ENCODE measurements at places on chromosomes 7 and 10.
A peak's percentile ranks its signal among the peaks of the same experiment; 100 is the strongest.

DNA sequence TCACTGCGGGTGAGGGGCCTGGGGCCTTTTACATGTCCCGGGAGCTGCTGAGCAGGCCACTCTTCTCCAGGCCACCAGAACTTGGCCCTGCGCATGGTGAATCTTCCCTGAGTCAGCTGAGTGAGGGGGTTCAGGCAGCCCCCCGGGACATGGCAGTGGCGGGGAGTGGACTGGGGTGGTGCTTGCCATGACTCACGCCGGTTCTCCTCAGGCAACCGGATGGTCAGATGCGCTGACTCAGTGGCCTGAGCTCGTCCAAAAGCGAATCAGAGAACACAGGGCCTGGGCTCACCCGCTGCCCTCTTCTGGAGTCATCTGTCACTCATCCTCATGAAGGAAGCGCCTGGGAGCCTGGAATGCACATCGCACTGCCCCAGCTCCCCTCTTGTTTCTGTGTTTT, 33.5 kb downstream of the HTRA1 start:
- no peak for DNase-seq

- no peak for DNase-seq
Measured at GRCh38 chr10:14200698-14201544, 129.8 kb downstream of the FRMD4A start.

DNA sequence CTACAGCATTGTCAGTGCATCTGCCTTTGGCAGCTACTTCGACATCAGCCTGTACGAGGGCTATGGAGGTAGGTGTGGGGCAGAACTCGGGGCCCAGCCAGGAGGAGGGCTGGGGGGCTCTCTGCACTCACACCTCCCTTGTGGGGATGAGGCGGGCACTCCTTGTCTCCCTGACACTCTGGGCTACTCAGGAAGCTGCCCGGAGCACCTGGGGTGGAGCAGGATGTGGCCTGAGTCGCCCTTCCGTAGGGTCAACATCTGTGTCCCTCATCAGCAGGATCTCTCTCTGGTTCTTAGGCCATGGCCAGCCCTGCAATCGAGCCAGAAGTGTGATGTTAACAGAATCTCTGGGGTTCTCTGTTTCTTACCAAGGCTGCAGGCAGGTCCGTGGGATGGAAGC, 40.2 kb downstream of the C10orf105 start:
- DNase-seq: no peak

DNA sequence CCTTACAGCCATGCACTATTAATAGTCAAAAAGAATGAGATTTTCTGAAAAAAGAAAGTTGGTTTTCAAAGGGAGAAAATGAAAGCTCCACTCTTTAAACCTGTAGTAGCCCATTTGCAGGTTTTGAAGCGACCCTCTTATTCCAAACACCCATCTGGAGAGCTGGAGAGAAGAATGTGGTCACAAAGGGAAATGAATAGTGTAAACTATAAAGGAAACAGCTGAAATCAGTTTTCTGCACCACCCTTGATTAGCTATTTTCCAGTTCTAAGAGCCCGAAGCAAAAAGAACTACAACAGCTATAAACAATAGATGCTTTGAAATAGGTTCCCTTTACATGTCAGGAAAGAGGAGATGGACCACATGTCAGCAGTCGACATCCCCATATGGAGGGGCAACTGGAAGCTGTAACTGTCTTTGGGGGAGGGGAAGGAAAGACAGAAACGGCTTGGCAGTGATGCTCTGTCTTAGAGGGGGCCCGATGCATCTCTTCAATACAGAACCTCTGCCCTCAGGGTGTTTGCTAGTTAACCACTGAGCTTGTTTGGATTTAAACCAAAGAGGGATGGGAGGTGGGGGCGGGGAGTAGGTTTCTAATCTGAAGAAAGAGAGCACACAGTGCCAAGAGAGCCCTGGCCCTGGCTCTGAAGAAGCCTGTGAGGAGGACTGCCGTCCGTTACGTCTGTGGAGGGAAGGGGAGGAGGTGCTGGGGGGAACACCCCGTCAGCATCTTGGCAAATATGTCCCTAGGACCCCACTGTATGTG, 55.3 kb downstream of the CPVL start:
- DNase-seq: peak; percentile 88

DNA sequence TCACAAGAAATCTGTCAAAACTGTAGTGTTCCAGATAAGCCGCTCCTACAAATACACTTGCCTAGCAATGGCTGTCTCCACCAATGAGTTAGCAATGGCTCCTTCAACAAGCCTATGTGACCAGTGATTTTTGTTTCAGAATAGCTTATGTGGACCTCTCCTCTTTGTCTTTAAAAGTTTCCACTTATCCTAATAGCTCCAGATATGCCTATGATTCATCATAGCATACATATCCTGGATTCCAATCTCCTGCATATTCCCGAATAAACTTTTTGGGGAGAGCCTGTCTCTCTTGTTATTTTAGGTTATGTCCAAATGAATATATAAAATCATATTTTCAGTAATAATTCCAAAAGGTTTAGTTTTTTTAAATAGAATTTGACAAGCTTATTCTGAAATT, 510.6 kb downstream of the ARL4A start:
- no peak for DNase-seq

GRCh38 chr10:63896992-63897391, 375.8 kb downstream of the REEP3 start:
- DNase-seq: no peak

- DNase-seq: no peak
Measured at GRCh38 chr10:125721035-125721434, 1.5 kb downstream of the EDRF1 start.

DNA sequence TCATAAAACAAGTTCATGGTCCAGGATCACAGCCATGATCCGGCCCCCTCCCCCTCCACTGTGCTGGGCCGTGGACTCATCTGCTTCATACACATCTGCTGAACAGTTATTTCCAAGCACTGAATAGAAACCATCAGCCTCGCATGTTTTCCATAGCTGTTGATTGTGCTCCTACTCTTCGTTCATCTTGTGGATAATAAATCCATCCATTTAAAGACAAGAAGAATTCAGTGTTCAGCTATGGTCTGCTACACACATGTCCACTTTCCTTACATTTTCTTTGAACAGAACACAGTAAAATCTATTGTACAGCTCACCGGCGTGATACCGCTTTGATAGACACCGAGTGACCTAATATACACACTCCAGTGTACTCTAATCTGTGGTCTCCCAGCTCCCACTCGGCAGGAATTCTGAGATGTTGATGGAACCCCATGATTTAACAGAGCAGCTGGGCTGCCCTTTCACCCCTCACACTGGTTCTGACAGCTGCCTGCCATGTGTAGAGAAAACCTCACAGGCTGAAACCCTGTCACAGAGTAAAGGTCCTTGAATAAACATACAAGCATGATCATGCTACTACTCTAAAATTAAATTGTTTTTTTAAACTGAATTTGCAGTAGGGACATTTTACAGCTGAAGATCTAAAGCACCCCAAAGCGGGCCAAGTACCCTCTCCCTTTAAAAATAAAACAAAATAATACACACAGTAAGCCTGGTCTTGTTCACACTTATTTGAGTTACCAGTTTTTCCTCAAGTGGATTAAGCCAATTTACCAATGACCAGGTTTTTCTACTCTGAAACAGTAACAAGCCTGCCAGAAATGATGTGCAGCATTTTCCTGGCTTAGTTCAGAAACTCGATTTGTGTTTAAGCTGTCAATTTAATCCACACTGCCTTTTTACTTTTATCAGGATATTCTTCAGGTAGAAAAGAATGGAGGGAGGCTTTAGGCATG, 95.1 kb upstream of the FZD1 start:
- DNase-seq: peak; percentile 92

- DNase-seq: no peak
Measured at GRCh38 chr10:80154978-80155695, 22.6 kb downstream of the PLAC9 start.

- peak; percentile 4 for DNase-seq
Measured at GRCh38 chr7:72405871-72406270, 6.3 kb downstream of the CALN1 start.

- no peak for DNase-seq
Measured at GRCh38 chr7:19248681-19249080, 103.5 kb upstream of the FERD3L start.

DNA sequence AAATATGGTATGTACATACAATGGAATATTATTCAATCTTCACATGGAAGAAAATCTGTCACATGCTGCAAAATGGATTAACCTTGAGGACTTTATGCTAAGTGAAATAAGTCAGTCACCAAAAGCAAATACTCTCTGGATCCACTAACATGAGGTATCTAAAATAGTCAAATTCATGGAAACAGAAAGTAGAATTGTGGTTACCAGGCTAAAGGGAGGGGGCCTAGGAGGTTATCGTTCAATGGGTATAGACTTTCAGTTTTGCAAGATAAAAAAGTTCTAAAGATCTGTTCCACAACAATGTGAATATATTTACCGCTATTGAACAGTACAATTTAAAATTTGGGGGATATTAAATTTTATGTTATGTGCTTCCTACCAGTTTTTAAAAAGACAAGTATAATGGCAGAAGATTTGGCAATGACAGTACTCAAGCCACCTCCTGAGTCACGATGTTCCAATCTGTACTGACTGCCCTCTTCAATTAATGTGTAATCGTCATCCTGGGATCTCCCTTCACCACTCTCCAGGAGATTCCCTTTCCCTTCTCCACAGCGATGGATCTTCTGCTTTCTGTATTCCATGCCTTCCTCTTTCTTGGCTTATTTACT, 32.3 kb upstream of the IL6 start:
- DNase-seq: no peak

DNA sequence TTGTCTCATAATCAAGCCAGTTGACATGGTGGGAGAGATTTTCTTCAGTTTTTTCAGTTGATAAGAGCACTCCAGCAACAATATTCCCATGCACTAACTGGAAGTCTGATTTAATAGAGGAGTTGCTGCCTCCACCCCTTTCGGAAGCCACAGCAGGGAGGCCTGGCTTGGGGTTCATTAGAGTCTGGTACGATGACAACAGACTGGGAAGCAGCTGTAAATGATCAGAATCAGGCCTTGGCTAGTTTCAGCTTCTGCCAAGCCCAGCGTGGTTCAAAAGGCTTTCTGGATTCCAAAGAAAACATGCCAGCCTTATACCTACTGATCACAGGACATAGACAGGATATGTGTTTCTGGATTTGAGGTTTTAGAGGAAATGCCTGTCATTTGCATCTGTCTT, 274.0 kb downstream of the CSTF2T start:
- peak; percentile 25 for DNase-seq

DNA sequence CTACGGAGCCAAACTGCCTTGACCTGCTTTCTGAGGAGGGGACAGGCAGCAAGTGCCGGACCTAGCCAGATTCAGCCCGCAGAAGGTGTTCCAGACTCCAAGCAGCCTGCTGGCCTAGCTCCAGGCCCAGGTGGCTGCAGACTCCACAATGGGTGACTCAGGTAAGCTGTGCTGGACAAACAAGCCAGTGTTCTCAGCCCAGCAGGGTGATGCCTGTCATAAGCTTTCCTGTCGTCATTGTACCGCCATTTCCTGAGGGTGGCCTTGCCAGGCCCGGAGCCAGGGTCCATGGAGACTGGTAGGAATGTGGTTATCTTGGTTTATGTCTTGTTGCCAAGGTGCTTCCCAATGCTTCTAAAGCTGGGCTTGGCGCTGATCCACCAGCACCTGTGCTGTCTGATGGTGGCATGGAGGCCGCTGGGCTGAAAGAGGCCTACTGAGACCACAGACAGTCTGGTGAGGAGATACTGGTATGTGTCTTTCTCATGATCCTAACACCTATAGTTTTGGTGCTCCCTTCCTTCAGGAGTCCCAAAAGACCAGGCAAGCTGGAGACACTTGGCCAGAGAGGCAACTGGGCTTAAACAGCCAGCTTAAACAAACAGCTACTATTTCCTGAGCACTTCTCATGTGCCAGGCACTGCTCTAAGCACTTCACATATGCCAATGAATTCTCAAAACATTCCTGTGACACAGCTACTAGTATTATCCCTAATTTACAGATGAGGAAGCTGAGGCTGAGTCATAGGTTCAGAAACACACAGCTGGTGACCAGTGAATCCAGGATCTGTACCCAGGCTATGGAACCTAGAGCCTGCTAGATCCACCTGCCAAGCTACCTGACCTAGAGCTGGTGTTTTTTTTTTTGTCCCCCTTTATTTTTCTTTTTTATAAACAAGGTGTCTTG, 42.0 kb downstream of the ZC3HC1 start:
- DNase-seq: no peak

- no peak for DNase-seq
Measured at GRCh38 chr10:79086822-79087221, 18.1 kb downstream of the ZMIZ1 start.

- DNase-seq: no peak
Measured at GRCh38 chr10:51077074-51077473, 2.8 kb downstream of the PRKG1 start.

GRCh38 chr10:32461203-32461602, 15.3 kb downstream of the CCDC7 start:
- no peak for DNase-seq

GRCh38 chr10:117668327-117669008, 125.9 kb downstream of the EMX2 start:
- no peak for DNase-seq

Data from brain (organoid and tissue), 16 donors.